NB4 (cell line): ENCODE measurements at places on chromosomes 4 and X.

- no peak for DNase-seq
Measured at GRCh38 chr4:138751309-138751708, 264.3 kb upstream of the NOCT start.

- peak; percentile 53 for DNase-seq
Measured at GRCh38 chr4:22897520-22898108, 204.9 kb downstream of the GBA3 start.

- DNase-seq = no peak
Measured at GRCh38 chr4:69532125-69532524, 36.4 kb upstream of the UGT2B4 start.

GRCh38 chrX:7083468-7084396 is 63.8 kb upstream of the STS start:
- peak; percentile 92 for DNase-seq

- no peak for DNase-seq
Measured at GRCh38 chr4:47695260-47695659, 142.6 kb downstream of the CORIN start.

GRCh38 chr4:70746179-70746839 is 24.5 kb downstream of the RUFY3 start:
- DNase-seq = no peak

- DNase-seq = no peak
Measured at GRCh38 chr4:11590132-11590531, 161.4 kb upstream of the HS3ST1 start.

DNA sequence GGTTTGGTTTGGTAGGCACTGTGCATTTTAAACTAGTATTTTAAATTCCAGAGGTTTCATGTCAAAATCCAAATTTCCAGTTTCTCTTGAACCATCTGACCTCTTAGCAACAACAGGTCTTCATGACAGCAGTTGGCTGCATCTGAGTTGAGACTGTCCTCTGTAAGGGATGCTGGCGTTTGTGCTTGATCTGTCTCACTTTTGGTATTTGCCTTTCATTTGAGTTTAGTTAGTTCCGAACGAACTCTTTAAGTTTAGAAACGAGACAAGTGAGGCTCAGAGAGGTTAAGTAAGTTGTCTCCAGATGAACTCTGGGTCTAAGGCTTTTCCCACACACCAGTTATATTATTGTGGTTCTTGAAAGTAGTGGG is 29.1 kb downstream of the SPARCL1 start:
- DNase-seq = no peak

DNA sequence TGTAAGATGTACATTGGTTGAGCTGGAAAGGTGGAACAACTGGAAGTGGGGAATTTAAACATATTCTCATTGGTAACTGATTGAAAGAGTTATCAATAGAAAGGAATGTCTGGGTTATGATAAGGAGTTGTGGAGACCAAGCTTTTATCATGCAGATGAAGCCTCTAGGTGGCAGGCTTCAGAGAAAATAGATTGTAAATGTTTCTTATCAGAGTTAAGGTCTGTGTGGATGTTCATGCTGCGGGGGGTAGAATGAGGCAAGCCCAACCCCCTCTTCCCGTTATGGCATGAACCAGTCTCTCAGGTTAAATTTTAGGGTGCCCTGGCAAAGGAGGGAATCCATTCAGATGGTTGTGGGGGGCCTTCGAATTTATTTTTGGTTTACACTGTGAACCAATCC is 16.0 kb downstream of the ARSD start:
- DNase-seq = peak; percentile 5

DNA sequence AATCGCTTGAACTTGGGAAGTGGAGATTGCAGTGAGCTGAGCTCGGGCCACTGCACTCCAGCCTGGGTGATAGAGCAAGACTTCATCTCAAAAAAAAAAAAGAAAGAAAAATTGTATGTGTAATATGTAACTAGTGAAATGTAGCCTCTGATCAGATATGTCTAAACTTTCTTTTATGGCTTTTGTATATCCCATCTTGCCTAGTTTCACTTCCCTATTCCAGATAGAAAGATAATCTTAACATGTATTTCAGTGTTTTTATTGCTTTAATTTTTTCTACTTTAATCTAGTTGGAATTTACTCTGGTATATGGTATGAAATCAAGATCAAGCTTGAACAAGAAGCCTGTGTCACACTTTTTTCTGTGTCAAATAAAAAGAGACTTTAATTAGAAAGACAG is 1.9 kb upstream of the ZNF41 start:
- DNase-seq = peak; percentile 43

DNA sequence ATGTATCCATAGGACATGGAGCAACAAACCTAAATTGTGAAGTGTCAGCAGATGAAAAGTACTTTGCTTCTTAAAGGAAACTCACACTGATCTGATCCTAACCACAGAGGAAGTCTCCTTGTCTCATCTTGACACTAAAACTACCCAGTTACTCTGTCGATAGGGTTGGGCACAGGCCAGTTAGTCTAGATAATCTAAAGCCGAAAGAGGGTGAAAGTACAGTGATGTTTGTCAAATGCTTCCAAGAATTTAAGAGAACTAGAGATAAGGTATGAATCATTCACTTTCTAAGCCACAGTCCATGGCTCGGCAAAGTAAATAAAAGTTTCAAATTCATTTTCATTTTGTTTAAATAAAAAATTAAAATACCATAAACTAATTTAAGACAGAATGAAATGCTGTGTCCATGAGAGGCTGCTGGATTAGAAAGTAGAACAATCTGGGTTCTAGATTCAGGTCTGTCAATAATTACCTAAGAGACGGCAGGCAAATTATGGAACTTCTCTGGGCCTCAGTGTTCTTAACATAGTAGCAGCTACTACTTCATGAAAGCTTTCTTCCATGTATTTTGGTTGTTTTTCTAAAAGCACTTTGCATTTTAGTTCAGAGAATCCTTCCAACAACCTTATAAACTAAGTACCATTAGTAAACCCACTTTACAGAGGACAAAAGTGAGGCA is 176.7 kb downstream of the LDB2 start:
- DNase-seq = no peak

DNA sequence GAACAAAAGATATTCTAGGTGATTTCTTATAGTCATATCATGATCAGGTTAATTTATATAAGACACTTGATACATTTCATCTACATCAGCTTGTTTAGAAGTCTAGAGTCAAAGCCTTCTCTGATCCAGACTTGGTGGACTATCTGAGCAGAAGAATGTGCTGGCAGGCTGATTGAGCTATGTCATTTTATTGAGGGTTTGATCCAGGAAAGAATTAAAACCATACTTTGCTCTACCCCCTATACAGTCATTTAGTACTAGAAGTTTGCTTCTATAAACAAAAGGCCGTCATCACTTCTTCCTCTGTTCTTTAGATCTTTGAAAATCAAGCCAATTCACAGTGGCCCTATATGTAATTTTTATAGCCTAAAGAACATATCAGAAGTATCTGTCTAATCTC is 173.1 kb upstream of the PITX2 start:
- DNase-seq = no peak

DNA sequence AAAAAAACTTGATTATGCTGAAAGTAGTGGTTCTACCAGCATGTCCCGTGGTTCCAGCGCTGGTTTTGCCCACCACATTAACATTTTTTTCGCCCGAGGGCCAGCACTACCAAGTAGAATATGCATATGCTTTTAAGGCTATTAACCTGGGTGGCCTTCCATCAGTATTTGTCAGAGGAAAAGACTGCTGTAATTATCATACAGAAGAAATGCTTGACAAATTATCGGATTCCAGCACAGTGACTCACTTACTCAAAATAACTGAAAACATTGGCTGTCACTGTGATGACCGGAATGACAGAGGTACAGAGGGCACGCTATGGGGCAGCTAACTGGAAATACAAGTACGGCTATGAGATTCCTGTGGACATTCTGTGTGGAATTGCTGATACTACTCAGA is 34.6 kb downstream of the PRPS2 start:
- no peak for DNase-seq

GRCh38 chr4:136183513-136183912 is 1348.8 kb downstream of the PCDH18 start:
- peak; percentile 4 for DNase-seq

- no peak for DNase-seq
Measured at GRCh38 chr4:128571747-128572146, 237.8 kb upstream of the JADE1 start.

GRCh38 chrX:48492293-48492910 is 16.4 kb upstream of the PORCN start:
- DNase-seq = peak; percentile 91
